Ascending aorta (tissue), 2 donors: ENCODE measurements at places on chromosomes 4 and X. TPM values are rescaled to one million over a fixed set of nuclear protein-coding genes. Genes with fewer than 3 reads are reported as not detected.

Gene MYL5
- 1.1 TPM for total RNA-seq

Gene IL13RA2
- 2.6 TPM for total RNA-seq

Gene ASMTL
- 27.1 TPM for total RNA-seq

Gene MXRA5
- total RNA-seq, result 0.21 TPM

DNA sequence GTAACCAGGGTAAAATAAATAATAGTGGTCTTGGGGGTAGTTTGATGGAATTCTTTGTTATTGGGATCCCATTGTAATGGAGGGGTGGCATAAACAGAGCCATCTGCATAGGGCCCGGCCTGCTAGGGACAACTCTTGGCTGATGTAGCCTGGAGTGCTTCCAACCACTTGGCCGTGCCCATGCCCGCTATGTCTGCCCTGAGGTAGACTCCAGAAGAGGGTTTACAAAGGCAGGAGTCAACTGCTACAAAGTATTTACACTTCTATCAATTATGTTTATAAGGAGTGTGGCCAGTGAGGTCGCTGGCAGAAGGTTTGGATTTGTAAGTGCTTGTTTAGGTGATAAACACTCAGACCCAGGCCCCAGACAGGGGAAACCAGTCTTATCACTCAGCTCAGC is 8.1 kb downstream of the RASL11B start:
- no peak for DNase-seq
- H3K36me3 ChIP-seq, result peaks cover 8% of the 10 kb centered on the region
- H3K4me1 ChIP-seq, result no peaks in the 10 kb centered on the region
- H3K4me3 ChIP-seq, result no peak overlapping the region

DNA sequence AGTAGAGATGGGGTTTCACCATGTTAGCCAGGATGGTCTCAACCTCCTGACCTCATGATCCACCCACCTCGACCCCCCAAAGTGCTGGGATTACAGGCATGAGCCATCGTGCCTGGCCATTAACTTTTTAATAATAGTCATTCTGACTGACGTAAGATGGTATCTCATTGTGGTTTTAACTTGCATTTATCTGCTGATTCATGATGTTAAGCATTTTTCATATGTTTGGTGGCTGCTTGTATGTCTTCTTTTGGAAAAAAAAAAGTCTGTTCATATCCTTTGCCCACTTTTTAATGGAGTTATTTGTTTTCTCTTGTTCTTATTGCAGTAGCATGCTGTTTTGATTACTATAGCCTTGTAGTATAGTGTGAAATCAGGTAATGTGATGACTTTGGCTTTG is 45.8 kb downstream of the ANXA10 start:
- no peak overlapping the region for H3K27ac ChIP-seq
- H3K36me3 ChIP-seq, result no peaks in the 10 kb centered on the region
- H3K4me1 ChIP-seq, result no peaks in the 10 kb centered on the region
- no peaks in the 10 kb centered on the region for H3K27me3 ChIP-seq
